D721Med (cell line): ENCODE measurements at places on chromosomes 3 and 15.

GRCh38 chr3:110905121-110905520 lies 166.5 kb upstream of the NECTIN3 start:
- DNase-seq = no peak

DNA sequence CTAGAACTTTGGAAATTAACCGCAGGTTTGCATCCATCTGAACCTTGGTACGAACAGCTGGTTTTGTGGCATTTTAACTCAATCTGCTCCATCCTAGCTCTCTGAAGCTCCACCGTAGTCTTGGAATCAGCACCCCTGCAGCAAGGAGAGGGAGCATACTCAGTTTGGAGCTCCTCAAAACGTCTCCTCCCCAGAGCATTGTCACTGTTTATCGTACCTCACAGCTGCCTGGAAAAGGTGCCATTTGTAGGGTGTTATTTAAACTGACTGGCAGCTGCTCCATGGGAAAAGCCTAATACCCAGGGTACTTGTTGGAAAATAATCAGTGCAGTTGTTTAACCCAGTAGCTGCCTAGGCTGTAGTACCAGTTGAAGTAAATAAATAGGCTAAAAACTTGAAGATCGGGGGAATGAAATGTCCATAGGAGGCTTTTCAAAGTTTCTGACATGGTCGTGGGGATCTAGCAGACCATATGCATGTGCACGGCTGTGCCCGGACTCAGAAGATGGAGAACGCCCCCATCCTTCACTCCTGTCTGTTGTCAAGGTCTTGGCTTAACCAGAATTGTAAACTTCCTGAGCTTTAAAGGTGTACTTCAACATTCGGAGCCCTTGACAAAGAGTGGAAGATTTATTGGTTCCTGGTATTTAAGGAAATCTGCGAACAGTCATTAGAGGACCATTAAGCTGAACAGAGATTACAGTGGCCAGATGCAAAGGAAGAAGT lies 43.9 kb downstream of the GHSR start:
- no peak for DNase-seq

GRCh38 chr3:11724615-11725339 lies 81.1 kb upstream of the VGLL4 start:
- DNase-seq = no peak

- DNase-seq = no peak
Observed at GRCh38 chr3:18189282-18190050, 235.7 kb downstream of the SATB1 start.

GRCh38 chr3:139893963-139894642 lies 40.9 kb upstream of the CLSTN2 start:
- DNase-seq = no peak

GRCh38 chr3:170383567-170383966 lies 26.1 kb downstream of the SKIL start:
- DNase-seq = no peak

DNA sequence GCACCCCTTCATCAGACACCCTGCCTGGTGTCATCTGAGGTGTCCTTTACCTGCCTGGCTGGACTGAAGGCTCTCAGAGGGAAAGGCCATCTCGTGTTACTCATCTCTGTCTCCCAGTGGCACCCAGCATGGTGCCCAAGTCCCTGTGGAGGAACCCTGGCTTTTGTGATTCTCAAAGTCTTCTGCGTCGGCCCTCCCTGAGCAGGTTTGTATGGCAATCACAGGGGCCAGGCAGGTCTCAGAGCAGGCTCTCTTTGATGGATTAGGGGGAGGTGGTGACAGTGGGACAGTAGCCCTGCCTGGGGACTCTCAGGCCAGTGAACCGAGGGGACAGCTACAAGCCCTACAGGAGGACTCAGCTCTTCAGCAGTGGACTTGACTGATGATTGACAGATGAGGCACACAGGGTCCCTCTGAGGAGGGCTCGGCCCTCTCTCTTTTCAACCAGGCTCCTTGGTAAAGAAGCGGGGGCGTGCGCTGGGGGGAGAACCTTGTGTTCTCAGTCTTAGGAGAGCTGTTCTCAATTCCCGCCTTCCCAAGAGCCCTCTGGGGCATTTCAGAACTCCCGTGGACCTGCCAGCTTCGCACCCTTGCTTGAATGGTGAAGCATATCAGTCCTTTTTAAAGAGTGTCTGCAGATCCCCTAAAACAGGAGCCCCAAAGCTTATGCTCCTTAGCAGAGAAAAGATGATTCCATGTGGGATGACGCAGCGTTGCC lies 108.3 kb downstream of the VGLL4 start:
- no peak for DNase-seq

GRCh38 chr3:129688271-129688895 lies 81.9 kb upstream of the PLXND1 start:
- no peak for DNase-seq

DNA sequence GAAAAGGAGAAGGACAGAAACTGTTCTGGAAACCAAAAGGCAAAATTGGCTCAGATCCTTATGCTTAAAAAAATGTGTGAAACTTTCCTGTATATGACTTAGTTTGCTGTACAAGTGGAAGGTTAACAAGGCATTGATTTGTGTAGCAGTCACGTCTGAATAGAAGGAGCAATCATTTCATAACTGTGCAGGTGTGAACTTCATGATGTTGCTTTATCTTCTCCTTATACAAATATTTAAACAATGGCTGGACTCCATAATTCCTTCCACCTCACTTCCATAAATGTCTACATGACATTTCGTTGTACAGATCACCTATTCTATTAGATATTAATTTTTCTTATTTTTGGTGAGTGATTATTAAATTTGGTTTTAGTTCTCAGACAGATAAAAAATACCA lies 382.7 kb upstream of the NPAP1 start:
- DNase-seq = no peak

GRCh38 chr3:13011573-13012220 lies 61.5 kb downstream of the IQSEC1 start:
- no peak for DNase-seq

DNA sequence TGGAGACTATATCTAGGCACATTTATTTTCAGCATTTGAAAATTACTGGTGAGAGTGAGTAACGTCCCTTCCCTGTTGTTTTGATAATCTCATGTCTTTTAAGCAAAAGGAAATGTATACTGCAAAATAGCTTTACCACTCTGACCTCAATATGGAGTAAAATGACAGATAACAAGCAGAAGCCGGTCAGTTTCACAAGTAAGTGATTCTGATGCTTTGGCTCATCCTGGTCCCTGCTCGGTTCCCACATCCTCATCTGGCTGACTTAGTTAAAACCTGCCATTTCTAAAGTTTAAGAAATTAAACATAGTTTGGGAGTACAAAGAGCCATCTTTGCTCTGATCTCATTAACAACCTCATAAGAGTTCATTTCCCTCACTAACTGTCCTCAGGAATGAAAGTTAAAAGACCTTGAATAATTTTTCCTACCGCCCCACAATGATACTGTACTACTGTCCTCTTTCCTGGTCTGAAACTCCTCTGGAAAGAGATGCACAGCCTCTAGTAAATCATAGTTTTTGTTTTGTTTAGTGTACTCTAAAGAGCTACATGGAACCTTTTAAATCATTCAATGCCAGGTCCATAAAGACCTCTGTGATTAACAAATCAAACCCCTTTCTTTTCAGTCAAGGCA lies 72.3 kb upstream of the ICE2 start:
- no peak for DNase-seq

GRCh38 chr3:190000861-190001196 lies 119.9 kb downstream of the P3H2 start:
- no peak for DNase-seq

DNA sequence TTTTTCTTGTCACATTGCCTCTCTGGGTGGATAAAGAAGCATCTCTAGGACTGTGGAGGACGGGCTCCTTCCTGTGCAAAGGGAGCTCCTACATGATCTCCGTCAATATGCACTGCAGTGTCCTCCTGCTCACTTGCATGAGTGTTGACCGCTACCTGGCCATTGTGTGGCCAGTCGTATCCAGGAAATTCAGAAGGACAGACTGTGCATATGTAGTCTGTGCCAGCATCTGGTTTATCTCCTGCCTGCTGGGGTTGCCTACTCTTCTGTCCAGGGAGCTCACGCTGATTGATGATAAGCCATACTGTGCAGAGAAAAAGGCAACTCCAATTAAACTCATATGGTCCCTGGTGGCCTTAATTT lies 478 bp downstream of the GPR15 start:
- DNase-seq = no peak

DNA sequence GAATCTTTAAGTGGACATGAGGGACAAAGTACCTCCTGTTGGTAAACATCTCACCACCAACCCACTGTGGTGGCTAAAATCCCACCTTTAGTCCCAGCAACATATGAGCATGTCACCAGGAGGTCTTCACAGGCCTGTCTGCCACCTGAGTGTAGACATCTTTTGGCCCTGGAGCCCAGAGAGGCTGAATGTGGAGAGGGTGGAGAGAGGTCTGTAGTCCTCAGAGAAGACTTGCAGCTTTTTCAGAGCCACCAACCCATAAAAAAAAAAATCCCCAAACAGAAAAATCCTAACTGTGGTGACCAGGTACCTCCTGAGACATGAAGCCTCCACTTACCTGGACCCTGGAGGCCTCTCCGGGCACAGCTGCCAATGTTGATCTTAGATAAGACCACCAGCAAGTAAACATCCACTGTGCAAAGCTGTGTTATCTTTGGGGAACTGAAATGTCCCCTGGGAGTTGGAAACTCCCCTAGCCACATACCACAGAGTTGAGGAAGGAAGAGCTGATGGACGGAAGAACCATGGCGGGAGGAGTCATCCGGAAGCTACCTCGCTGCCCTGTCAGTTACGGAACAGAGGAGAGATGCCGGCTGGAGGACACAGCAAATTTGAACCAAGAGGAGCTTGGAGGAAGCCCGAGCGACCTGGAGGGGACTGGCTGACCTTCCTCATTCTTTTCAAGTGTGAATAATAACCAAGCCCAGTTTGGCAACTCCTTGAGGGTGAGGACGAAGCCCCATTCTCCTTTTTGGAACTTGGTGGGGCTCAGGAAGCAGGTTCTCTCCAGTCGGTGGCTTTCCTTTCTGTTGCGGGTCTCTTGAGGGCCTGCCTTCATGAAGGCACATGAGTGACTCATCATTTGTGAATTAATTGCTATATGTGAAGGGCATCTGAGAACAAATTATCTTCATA lies at the start of gene GHRL:
Gene GHRL (minus strand): TSS at position 443 of the 915 bp plus-strand sequence. CDS start 2,767 bp downstream, outside the sequence.
- DNase-seq = no peak

DNA sequence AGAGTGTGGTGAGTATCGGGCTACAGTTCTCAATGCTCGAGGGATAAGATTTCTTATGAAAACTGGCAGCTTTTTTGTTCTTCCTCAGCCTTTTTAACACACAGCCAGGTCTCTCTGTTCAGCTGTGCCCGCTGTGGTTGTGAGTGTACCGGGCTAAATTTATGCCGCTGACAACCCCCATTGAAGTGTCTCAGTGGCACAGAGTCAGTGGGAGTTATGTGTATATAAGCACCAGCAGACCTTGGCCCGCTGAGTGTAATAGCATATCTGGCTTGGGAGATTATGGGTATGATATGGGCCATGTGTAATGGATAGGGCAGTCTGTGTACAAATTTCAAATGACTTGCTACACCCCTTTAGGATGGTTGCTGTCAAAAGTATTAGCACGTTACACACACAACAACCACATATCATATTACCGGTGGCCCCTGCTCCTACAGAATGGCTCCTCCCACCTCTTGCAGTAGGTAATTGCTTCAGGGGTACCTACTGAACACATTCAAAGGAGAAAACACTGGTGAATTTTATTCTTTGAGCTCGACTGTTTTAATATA lies 26.9 kb upstream of the NR2F2 start:
- no peak for DNase-seq

- DNase-seq = no peak
Observed at GRCh38 chr3:117059067-117059955, 349.7 kb downstream of the TUSC7 start.

- no peak for DNase-seq
Observed at GRCh38 chr15:52445954-52446353, 82.7 kb downstream of the MYO5A start.

- DNase-seq = no peak
Observed at GRCh38 chr3:29568355-29568754, 287.5 kb downstream of the RBMS3 start.

- DNase-seq = no peak
Observed at GRCh38 chr15:63385911-63386531, 4.4 kb upstream of the CA12 start.

GRCh38 chr15:52495125-52495524 lies 33.6 kb downstream of the MYO5A start:
- no peak for DNase-seq

- no peak for DNase-seq
Observed at GRCh38 chr15:84082739-84083138, 152.8 kb upstream of the GOLGA6L4 start.

DNA sequence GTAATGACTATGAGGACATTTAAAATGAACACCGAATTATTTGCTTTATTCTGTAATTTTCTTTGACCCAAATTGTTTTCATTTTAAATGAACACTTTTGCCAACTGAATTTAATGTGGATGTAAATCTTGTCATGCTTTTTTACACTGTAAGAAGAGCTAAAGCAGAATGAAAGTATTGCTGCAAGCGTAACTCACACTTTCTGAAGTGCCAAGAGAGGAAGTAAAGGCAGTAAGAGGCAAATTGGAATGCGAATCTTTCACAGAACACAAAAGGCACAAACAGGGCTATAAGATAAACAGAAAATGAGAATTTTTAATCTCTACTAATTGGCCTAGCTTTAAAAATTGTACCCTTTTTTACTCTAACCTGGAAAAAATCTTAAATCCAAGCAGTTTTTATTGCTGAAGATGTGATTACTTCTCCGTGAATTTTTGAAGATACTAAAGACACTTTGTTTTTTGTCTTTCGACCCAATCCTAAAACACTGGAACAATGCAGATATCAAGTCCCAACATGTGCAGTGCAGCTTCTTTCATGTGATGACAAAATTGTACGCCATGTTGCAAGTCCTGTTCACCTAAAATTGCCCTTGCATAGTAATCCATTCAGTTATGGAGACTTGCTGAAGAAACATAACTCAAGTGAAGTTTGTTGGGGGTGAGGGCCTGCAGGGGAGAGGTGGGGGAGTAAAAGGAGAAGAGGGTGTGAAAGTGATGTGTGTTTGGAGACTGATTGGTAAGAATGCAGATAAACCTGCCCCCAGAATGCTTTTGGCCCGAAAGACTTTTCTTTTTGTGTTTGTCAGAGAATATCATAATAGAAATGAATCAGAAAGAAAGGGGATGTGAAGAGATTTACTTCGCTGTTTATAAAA lies 1.4 kb downstream of the ARID3B start:
- no peak for DNase-seq

- no peak for DNase-seq
Observed at GRCh38 chr3:18062657-18063025, 320.2 kb upstream of the TBC1D5 start.

DNA sequence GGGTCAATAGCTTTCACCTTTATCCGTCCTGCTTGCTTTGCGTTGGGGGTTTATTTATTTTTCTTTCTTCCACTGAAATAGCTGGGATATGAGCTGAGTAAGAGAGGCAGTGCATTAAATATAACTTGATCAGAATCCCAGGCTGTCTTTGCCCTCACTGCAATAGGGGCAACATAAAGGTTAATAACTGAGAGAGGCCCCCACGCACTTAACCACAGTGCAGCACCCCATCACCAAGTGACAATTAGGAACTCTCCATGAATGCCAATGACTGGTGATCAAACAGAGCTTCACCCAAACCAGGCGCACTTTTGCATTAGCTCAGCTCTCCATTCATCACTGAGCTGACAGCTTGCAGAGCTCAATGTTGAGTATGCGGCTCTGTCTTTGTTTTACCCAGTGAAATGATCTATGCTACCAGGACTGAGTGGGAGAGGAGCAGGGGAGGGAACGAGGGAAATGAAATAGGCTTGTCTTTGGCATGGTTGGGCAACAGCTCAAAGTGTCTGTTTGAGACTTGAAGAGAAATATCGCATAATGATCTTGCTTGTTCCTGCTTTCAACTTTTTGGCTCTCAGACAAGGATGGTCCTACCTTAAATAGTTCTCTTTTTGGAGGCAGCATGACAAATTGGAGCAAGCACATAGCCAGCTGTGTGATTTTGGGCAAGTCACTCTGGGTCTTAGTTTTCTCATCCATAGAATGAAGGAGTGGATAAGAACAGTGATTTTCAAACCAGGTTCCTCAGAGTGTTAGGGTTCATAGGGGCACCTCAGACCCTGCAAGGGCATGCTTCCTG lies 14.5 kb upstream of the GLCE start:
- no peak for DNase-seq
